Esophagus squamous epithelium (tissue), 5 donors: ENCODE measurements at places on chromosomes 16 and 17.

GRCh38 chr17:73192894-73193701 lies at the start of gene COG1:
COG1 (plus strand) TSS chr17:73193055; CDS start chr17:73193070, 15 bp downstream.
- DNase-seq = peak; percentile 35

DNA sequence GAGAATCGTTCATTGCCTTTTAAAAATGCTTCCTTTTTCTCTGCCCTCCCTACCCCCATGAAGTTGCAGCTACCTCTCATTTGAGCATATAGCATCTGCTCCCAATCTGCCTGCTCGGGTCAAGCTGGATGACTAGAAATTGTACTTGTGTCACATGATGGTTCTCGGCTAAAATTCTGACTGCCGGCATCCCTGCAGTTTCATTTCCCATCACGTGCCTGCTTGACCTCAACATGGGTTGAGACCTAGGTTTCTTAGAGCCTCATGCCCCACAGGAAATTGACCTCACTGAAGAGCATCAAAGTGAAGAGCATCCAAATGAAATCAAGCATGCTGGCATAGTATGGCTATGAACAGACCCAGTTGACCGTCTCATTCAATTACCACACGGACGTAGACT lies 581.6 kb upstream of the PSMD7 start:
- no peak for DNase-seq

GRCh38 chr17:77422104-77422747 lies 281.5 kb downstream of the SEC14L1 start:
- no peak for DNase-seq

DNA sequence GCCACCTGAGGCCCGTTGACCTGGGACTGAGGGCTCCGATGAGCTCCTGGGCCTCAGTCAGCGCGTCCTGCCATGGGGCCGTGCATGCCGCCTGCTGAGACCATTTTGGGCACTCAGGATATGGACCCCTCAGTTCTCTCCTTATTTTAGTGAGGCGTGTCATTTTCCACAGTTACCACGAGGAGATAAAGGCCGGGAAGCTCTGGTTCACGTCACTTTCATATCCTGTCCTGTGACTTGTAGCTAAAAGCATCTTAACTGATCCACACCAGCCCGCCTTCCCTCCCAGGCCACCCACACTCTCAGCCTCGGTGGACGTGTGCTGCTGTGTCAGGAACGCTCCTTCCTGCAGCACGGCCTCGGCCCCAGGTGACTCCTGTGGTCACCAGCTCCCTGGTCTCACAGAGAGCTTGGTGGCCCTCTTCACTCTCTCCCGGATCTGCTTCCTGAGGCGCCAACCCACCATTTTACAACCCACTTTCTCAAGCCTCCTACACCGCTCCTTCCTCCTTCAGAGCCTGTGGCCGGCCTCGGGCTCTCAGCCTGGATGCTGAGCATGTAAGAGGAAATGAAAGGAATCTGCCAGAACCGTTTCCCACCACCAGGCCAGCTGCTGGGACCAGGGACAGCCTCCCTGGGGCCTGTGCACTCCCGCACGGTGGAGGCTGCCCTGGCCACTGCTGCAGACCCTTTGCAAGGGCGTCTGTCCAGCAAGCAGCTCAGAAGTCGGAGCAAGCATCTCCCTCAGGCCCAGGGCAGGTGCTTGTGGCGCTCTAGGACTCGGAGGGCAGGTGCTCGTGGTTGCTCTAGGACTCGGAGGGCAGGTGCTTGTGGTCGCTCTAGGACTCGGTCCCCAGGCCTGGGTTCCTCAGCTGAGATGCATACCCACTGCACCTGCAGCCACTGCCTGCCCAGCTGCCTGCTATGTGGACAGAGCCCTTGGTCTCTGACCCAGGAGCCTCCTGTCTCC lies 23.9 kb upstream of the FASN start:
- DNase-seq = no peak

DNA sequence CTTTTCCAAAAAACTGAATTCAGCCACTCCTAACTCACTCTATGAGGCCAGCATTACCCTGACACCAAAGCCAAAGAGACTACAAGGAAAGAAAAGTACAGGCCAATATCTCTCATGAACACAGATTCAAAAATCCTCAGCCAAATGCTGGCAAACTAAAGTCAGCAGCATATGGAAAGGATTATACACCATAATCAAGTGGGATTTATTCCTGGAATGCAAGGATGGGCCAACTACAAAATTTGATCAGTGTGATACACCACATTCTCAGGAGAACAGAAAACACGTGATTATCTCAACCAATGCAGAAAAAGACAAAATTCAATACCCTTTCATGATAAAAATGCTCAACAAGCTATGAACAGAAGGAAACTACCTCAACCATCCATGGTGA lies 7.7 kb upstream of the AATK start:
- DNase-seq = no peak

DNA sequence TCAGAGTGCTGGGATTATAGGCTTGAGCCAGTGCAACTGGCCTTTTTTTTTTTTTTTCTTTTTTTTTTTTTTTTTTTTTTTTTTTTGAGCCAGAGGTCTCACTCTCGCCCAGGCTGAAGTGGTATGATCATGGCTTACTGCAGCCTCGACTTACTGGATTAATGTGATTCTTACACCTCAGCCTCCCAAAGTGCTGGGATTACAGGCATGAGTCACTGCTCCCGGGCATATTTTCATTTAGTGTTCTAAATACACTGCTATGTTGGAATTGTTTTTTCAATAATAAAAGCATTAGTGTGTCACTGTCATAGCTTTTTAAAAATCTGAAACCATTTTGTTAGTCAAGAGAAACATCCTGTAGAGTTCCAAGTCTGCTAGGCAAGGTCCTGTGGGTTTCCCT lies 40.3 kb downstream of the NDE1 start:
- no peak for DNase-seq

- no peak for DNase-seq
Measured at GRCh38 chr16:529012-529575, 1.6 kb downstream of the CAPN15 start.

DNA sequence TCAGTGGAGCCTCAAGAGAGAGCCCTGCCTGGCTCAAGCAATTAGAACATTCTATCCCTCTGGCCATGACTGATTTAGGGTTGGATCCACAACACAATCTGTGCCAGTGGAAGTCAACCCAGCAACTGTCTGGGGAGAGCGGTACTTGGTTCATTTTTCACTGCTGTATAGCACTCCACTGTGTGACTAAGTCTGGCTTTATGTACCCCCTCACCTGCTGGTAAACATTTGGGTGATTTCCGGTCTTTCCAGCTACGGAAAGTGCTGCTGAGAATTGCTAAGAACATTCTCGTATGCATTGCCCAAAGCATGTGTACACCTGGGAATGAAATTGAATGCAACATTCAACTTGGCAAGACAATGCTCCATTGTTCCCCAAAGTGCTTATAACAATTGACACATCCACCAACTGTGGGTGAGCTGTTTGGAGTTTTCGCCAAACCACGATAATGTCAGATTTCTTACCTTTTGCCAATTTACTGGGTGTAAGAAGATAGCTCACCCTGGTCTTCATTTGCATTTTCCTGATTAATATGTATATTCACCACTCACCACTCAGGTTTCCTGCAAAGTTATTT lies 63.5 kb upstream of the MED9 start:
- no peak for DNase-seq

DNA sequence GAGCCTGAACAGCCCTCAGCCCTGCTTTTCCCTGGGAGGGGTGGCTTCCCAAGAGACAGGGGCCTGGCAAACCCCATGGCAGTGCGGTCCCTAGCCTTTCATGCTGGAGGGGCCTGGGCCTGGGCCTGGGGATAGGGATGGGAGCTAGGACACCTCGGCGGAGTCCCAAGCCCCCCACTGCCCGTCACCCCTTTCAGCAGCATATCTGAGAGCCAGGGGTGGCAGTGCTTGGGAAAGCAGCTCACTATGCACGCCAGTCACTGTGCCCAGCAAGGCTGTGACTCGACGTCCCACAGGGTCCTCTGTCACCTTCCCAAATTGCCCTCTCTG lies 612 bp upstream of the SLC47A2 start:
- DNase-seq = no peak

- no peak for DNase-seq
Measured at GRCh38 chr17:66187718-66188117, 4.2 kb downstream of the CEP112 start.

- no peak for DNase-seq
Measured at GRCh38 chr16:79640513-79641360, 40.2 kb upstream of the MAF start.

DNA sequence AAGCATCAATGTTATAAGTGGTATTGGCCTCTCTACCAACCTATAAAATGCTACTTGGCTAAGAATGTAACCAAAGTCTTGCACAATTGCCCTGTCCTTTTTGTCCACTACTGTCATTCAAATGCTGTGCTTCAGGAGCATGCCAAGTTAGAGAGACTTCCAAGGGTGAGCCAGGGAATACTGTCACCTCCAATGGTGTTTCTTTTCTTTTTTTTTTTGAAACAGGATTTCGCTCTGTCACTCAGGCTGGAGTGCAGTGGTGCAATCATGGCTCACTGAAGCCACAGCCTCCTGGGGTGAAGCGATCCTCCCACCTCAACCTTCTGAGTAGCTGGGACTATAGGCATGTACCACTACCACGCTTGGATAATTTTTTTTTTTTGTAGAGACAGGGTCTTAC lies 43.7 kb upstream of the ERN1 start:
- DNase-seq = no peak

DNA sequence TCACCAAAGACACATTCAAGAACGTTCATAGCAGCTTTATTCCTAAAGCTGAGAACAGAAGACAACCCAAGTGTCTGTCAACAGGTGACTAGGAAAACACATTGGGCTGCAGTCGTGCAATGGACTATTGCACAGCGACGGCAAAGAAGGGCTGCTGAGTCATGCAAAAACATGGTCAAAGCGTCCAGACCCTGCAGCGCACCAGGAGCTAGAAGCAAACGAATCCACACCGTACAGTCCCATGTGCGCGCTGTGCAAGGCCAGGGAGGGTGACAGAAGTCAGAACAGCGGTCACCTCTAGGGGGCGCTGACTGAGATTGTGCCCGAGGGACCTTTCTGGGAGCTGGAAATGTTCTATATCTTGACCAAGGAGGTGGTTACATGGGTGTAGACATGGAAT lies 266.4 kb downstream of the MAF start:
- no peak for DNase-seq

GRCh38 chr17:64261417-64262145 lies 1.5 kb downstream of the TEX2 start:
- DNase-seq = no peak

GRCh38 chr17:62064791-62065563 lies at the start of gene MED13:
MED13 (minus strand) TSS chr17:62065278; CDS start chr17:62065205, 73 bp downstream.
- no peak for DNase-seq

DNA sequence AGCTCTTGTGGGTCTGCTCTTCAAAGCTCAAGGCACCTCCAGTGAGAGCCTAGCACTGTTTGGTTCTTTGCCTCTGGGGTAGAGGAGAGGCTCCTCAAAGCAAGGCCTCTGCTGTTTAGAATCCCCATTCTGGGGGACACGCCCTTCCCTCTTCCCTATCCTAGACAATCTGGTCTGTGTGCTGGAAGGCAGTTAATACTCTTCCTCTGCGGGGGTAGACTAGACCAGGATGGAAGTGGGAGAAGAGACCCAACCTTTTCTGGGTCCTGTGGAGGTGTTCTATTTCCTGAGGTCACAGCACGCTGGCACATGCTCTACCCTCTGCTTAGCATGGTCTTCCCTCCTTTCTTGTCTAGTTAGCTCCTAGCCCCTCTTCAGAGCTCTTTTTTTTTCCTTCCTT lies 7.7 kb downstream of the ERAL1 start:
- no peak for DNase-seq

DNA sequence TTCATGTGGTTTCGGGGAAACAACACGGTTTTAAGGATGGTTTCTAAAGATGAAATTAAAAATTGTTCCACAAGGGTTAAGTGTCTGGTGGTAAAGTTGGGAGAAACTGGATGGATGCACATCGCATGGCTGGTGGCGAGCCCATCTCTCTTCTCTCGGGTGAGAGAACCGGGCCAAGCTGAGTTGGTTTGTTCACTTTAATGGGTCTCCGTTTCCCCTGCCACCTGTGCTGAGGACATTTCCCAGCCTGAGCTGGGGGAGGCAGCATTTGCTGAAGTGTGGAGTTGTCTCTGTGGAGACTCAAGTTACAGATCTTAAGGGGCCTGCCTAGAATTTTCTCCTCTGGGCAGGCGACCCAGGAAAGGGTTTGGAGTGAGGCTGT lies 7.9 kb downstream of the FUS start:
- DNase-seq = no peak

- no peak for DNase-seq
Measured at GRCh38 chr17:49397586-49397985, 17.1 kb downstream of the PHB1 start.

GRCh38 chr17:39156491-39156890 lies 5.1 kb upstream of the PLXDC1 start:
- DNase-seq = no peak

DNA sequence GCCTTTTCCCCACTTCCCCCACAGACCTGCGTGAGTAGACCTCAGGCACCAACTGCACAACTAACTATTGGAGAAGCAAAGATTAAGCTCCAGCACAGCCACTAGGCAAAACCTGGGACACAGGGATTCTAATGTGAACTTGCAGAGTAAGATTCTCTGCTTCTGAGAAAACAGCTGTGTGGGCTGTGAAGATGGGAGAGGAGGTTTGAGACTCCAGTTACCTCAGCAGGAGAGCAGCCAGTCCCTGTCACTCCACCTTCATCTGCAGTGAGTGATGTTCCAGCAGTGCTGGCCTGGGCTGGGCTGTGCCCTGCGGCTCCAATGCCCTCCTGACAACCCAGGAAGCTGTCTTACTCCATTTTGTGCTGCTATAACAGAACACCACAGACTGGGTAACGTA lies 18.0 kb upstream of the ABAT start:
- DNase-seq = no peak

DNA sequence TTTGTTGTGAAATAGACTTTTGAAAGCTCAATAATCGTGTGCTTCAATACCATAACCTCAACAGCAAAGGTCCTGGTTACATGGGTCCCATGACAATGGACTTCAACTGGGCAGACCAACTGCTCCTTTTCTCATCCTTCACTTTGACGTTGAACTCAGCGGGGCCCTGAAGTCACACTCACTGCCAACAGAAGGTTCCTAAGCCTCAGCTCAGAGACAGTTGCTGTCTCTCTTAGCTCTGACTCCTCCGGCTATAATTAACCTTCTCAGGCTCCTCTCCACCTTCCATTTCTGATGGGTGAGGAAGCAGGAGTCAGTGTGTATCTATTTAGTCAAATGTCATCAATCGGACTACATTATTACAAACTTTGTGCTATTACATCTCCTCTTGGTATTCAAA lies 23.8 kb downstream of the MPP3 start:
- no peak for DNase-seq

DNA sequence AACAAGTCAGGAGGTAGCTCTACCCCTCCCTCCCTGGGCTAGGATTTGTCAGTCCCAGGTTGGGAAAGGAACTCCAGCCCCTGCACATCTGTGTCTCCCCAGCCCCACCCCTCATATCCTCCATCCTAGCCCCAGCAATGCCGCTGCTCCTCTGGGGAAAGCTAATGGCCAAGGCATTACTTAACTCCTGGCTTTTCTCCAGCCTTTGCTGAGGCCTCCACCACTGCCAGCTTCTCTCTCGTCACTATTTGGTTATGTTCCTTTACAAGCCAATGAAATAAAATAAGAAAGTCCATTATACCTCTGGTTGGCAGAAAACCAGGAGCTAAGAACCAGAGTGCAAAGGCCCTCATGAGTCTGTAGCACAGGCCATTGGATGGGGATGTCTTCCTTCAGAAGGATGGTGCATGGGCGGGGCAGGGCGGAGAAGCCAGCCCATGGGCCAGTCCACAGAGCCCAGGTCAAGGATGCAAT lies 171.0 kb downstream of the CCDC182 start:
- no peak for DNase-seq

- no peak for DNase-seq
Measured at GRCh38 chr16:75062135-75062975, 54.2 kb downstream of the LDHD start.
